ENCODE measurements at places on chromosomes 5 and 9. TPM values are rescaled to one million over a fixed set of nuclear protein-coding genes. Genes with fewer than 3 reads are reported as not detected.

GRCh38 chr5:15700373-15700772, 200.4 kb downstream of the FBXL7 start:
- no peaks in the 10 kb centered on the region for H3K36me3 ChIP-seq
- no peaks in the 10 kb centered on the region for H3K27me3 ChIP-seq
- no peak overlapping the region for H3K27ac ChIP-seq
- no peak overlapping the region for H3K4me3 ChIP-seq
- no peak for DNase-seq
- no peaks in the 10 kb centered on the region for H3K4me1 ChIP-seq

DNA sequence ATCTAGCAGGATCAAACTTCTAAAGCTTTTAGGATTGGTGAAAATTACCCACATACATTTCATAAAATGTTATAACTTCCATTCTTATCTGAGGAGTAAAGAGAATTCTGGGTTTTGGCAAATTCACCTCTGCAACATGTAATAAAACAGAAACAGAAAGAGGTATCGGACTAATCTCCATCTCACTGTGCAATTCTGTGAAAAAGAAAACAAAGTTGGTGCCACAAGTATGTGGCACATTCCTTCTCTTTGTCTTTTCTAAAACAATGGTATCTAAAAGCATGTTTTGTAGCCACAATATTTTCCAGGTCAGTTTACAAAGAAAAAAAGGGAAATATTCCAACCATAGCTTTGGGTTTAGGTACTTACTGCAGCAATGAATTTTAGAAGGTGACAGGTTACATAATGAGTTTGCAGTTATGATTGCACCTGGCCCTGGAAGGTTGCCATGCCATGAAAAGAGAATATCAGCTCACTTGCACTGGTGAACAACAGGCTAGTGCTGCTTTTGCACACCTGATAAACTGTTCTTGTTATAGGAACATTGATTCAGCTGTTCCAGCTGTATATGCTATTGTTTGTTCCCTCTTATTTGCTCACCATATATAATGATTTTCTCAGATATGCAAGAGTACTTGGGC, 491.3 kb upstream of the MEF2C start:
- no peak for DNase-seq
- H3K27ac ChIP-seq, result no peak overlapping the region
- H3K4me3 ChIP-seq, result no peak overlapping the region
- no peaks in the 10 kb centered on the region for H3K36me3 ChIP-seq

DNA sequence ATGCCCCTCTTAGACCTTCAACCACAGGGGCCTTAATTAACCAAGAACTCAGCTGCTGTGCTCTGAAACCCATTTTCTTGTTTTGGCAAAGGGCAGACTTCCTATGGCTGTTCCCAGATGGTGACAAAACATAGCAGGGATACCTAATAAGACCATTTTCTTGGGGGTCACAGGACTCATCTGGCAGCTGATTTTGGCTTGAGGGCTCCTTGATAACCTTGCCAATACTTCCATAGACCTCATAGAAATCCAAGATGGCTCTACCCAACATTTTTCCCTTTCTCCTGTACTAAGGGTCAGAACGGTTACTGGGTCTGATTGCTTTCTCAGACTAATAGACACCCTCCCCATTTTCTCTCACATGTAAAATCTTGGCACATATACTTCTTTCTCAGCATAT, 757.7 kb upstream of the SEMA6A start:
- no peaks in the 10 kb centered on the region for H3K4me1 ChIP-seq
- H3K4me3 ChIP-seq, result no peak overlapping the region
- H3K27ac ChIP-seq, result no peak overlapping the region
- no peaks in the 10 kb centered on the region for H3K27me3 ChIP-seq
- no peak for DNase-seq

- no peaks in the 10 kb centered on the region for H3K4me1 ChIP-seq
- H3K27me3 ChIP-seq, result no peaks in the 10 kb centered on the region
- H3K4me3 ChIP-seq, result no peak overlapping the region
- peak; percentile 10 for DNase-seq
Observed at GRCh38 chr5:172505845-172506244, 51.5 kb upstream of the SH3PXD2B start.

DNA sequence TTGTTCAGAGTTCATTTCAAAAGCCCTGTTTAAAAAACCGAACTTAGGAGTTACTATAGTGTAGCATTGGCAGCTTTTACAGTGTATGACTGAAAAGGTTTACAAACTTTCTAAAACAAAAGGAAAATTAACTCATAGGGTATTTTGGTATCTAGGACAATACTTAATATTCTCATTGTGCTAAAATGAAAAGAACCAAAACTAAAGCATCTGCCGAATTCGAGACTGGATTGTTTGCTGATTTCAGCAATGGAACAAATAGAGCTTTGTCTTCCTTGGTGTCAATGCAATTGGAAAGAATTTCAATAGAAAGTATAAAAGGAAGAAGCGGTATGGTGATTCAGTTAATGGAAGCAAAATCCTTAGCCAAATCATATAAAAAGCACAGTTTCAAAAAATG, 254.1 kb downstream of the SLF1 start:
- no peak overlapping the region for H3K4me3 ChIP-seq
- no peaks in the 10 kb centered on the region for H3K36me3 ChIP-seq
- H3K27me3 ChIP-seq, result no peaks in the 10 kb centered on the region
- no peaks in the 10 kb centered on the region for H3K4me1 ChIP-seq
- H3K27ac ChIP-seq, result no peak overlapping the region

DNA sequence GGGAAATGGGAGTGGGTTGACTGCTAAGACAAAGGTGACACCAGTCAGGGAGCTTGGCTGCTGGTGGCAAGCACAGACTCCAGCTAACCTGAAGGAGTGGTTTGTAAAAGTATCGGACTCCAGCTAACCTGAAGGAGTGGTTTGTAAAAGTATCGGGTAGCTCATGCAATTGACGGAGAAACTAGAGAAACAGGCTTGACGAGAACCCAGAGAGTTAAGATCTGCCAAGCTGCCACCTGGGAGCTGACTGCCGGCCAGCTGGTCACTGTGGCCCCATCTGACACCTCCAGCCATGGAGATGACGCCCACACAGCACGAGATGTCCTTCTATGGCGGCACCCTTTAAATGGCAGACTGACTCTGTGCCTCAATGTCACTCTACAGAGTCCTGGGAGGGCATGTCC, 28.3 kb upstream of the CRB2 start:
- no peaks in the 10 kb centered on the region for H3K4me1 ChIP-seq
- no peaks in the 10 kb centered on the region for H3K36me3 ChIP-seq
- H3K4me3 ChIP-seq, result no peak overlapping the region
- H3K27me3 ChIP-seq, result no peaks in the 10 kb centered on the region
- H3K27ac ChIP-seq, result no peak overlapping the region

Gene VAV2
- 42.2 TPM for total RNA-seq

Gene PIP5K1B
- total RNA-seq, result 5.6 TPM

Gene PCDHB10
- total RNA-seq, result 3.2 TPM
